Stimulated activated CD8-positive, alpha-beta memory T cell treated with anti-CD3 and anti-CD28 coated beads, Interleukin-15, amount 100 ng/mL, for 4 hours (primary cell): ENCODE measurements at places on chromosomes 7 and 10.

GRCh38 chr7:95427166-95427565 lies 7.7 kb downstream of the PON2 start:
- DNase-seq, result no peak

GRCh38 chr10:60358282-60358681 lies 31.4 kb downstream of the ANK3 start:
- DNase-seq, result no peak

- DNase-seq, result no peak
These were observed 543.2 kb upstream of the SEMA3D start for GRCh38 chr7:85730012-85730411.

GRCh38 chr7:19772306-19772705 lies 1.1 kb downstream of the TMEM196 start:
- DNase-seq, result no peak

DNA sequence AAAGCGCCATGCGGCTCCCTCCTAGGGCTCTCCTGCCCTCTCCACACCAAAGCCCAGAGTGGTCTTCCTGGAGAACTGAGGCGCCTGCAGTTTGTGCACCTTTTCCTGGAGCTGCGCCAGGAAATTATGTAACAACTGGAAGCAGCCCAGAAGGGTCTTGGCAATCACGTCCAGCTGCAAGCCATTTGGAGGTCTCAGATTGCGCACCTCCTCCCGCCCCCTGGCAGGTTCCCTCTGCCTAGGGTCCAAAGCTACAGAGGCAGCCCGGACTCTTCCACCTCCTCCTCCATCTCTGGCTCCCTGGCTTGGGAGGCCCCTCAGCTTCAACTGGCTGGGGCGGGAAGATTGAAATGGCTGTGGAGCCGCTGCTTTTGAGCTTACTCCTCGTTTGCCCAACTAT lies 34.0 kb upstream of the SFTPD start:
- no peak for DNase-seq

- DNase-seq, result no peak
These were observed 19.8 kb upstream of the TOMM7 start for GRCh38 chr7:22842383-22842941.
